ENCODE measurements at places on chromosomes 3 and 15.

GRCh38 chr3:9803494-9803893, 6.6 kb upstream of the TTLL3 start:
- DNase-seq, result no peak

DNA sequence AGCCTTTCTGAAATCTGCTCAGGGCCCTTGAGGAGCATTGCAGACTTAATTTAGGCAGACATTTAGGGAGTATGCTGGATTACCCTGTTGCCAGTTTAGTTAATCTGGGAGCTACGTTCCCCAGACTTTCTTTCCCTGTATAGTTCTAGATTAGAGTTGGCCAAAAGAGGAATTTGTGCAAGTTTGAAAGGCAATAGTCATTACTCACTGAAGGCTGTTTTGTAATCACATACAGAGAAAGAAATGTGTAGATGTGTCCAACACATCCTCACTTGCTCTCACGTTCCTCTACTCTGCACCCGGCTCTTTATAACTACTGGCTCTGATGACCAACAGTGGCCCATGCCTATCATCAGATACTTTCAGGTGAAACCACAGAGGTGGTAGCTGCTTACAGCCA, 24.2 kb downstream of the MASP1 start:
- no peak for DNase-seq

GRCh38 chr15:83158393-83158792, 49.2 kb downstream of the HDGFL3 start:
- DNase-seq, result no peak

DNA sequence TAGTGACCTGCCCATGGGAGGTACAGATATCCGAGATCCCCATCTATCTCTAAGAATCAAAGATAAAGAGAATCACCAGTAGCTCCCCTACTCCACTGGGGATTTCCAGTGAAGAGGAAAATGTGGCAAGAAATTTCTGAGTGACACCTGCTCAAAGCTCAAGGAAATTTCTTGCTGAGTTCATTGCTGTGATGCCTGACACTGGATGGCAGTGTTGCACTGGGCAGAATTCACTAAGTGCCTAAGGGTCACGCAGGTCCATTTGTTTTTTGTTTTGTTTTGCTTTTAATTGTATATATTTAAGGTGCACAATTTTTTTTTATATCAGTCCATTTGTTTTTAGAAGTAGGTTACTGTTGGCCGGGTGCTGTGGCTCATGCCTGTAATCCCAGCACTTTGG, 109.5 kb upstream of the KCNAB1 start:
- DNase-seq, result no peak

GRCh38 chr15:84955089-84955848, 26.4 kb upstream of the PDE8A start:
- DNase-seq, result peak; percentile 69

- DNase-seq, result no peak
Measured at GRCh38 chr3:151383111-151383510, 1.4 kb downstream of the P2RY12 start.

GRCh38 chr15:81751256-81751655, 294.6 kb downstream of the MEX3B start:
- DNase-seq, result no peak

All from renal pelvis (tissue), 12 donors.